Cerebellar nuclear complex (tissue), 1 donor: ENCODE measurements at places on chromosomes 16 and 17.

DNA sequence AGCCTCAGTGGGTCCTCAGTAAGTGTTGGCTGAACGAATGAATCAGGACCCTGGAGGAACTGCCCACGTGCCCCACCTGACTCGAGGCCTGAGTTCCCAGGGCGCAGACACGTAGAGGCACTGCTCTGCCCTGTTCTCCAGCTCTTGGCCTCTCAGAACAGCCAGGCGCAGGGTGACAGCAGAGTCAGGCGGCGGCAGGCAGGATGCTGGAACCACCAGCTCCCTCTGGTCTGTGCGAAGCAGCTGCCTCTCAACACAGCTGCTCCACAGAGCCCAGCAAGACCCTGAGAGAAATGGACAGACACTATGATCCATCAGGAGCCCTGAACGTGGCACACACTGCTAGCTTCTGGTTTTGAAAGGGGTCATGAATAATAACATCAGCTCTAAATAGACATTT, 53.1 kb upstream of the BCO1 start:
- no peak for DNase-seq

DNA sequence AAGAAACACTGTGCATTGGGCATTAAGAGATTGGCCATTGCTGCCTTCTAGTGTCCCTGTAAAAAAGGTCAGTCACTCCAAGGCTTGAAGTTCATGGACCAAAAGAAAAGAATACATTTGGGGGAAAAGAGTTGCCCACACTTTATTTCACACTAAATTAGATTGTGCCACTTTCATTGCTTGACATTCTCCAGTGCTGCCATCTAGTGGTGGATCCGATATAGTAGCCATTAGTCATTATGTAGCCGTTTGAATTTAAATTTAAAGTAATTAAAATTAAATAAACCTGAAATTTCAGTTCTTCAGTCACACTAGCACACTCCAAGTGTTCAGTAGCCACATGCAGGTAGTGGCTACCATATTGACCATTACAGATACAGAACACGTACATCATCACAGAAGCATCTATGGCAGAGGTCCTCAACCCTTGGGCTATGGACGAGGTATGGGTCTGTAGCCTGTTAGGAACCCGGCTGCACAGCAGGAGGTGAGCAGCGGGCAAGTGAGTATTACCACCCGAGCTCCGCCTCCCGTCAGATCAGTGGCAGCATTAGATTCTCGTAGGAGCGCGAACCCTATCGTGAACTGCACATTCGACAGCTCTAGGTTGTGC, 21.9 kb upstream of the CDH5 start:
- no peak for DNase-seq

DNA sequence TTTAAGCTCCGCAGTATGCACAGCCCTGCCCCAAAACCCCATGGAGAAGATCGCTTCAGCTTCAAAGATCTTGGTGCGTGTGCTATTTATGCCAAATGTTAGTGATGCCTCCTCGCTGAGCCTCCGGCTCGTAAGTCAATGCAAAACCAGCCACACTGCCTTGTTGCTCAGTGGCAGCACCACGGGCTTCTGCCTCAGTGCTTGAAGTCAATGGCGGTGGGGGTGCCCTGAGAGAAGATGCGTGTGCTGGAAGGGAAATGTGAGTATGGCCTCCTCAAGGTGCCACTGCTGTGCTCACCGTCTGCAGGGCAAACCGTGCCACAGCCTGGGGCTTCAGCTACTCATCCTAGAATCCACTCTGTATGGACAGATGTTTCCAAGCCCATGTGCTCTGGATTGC, 121.9 kb downstream of the XYLT1 start:
- DNase-seq, result no peak

- no peak for DNase-seq
Measured at GRCh38 chr16:88649924-88650748, 717 bp downstream of the CYBA start.

DNA sequence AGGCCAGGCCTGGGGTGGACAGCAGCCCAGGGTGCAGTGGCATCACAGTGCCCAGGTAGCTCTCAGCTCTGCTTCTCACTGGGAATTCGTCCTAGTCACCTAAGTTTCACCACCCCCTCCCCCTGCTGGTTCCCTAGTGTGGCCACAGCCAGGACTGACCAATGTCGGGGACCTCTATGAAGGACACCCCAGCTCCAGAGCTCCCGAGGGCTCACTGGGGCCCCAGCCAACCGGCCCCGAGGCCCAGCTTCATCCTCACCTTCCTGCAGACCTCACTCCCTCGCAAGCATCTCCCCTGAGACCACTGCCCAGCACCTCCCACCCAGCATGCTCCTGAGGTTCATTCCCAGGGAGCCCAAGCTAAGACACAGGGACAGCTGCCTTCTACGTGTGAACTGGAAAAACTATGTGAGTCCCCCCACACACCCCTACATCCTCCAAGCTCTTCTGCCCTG, 4.9 kb downstream of the SPPL2C start:
- no peak for DNase-seq

GRCh38 chr17:56891751-56892150, 22.1 kb downstream of the TRIM25 start:
- no peak for DNase-seq

DNA sequence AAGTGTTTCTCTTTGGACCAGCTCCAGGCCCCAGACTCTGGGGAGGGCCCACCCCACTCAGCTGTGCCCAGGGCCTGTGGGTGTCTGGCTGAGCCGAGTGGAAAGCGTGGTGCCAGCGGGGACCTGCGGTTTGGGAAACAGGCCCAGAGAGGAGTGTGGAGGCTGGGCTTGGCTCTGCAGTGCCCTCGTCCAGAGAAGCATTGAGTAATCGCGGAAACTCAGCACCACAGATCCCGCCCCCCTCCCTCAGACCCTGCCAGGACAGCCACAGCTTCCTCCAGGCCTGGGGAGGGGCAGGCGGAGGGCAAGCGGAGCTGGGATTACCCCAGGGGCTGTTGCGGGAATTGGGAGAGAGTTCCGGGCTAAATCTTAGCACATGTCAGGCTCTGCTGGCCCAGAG, 14.6 kb upstream of the PITPNA start:
- no peak for DNase-seq
